Hematopoietic multipotent progenitor cell (in vitro differentiated cells): ENCODE measurements at places on chromosomes 13 and 19. TPM values are rescaled to one million over a fixed set of nuclear protein-coding genes. Genes with fewer than 3 reads are reported as not detected.

GRCh38 chr19:35693835-35694599 is 10.3 kb upstream of the ZBTB32 start:
- DNase-seq = peak; percentile 81

- peak; percentile 18 for DNase-seq
Observed at GRCh38 chr13:112968380-112968909, 569 bp upstream of the MCF2L start.

Gene HRC
- not detected for total RNA-seq

Gene VSTM1
- 2.2 TPM for total RNA-seq

DNA sequence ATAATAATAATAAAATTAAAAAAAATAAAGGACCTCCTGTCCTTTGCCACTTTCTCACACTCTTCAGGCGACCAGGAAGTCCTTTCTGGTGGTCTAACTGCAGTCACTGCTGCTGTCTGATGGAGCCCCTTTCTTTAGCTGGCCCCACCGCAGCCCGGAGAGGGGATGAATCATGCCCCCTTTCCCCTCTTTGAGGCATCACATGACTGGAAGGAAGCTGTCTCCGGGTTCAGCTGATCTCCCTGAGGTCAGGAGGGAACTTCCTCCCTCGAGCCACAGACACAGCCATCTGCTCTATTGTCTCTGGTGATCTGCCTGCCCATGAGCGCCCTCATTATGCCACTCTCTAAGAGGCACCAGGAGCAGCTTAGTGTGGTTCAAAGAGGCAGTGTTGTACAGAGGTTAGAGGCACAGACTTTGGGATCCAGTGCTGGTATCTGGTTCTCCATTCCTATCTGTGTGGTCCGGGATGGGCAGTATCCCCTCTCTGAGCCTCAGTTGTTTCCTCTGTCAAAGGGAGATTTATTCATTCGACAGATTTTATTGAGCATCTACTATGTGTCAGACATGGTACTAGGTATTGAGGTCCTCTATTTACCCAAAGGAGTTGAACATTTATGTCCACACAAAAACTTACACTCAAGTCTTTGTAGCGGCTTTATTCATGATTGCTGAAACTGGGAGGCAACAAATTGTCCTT is 30.0 kb downstream of the VAV1 start:
- DNase-seq = peak; percentile 93

- DNase-seq = no peak
Observed at GRCh38 chr13:25242956-25243355, 44.3 kb downstream of the MTMR6 start.

Gene HIF3A
- total RNA-seq = 0.27 TPM

DNA sequence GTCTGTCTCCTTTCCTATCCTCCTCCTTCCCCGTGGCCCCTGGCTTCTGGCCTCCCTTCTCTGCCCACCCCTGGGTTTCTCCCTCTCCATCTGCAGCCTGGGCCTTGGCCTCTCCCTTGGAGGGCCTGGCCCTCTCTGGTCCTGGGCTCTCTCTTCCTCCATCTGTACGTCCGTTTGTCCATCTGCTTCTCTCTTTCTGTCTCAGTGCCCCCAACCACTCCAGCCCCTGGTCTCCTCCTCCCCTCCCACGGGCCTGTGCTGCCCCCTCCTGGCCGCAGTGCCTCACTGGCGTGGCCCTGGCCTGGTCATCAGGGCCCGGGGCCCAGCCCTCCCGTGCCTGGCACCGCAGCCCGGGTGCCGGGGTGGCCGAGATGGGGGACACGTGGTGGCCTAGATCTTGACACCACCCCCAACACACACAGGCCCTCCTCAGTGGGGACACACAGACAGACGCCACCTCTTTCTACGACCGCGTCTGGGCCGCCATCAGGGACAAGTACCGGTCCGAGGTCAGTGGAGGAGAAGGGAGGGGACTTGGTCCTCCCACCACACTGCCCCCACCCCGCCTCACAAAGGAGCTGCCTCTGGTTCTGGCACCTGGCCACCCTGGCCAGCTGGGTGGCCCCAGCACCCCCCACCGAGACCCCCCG is 11.3 kb downstream of the PRKCSH start:
- no peak for DNase-seq

GRCh38 chr19:10566658-10567410 is 1.0 kb upstream of the KRI1 start:
- DNase-seq = no peak

Gene KLK12
- total RNA-seq = not detected

DNA sequence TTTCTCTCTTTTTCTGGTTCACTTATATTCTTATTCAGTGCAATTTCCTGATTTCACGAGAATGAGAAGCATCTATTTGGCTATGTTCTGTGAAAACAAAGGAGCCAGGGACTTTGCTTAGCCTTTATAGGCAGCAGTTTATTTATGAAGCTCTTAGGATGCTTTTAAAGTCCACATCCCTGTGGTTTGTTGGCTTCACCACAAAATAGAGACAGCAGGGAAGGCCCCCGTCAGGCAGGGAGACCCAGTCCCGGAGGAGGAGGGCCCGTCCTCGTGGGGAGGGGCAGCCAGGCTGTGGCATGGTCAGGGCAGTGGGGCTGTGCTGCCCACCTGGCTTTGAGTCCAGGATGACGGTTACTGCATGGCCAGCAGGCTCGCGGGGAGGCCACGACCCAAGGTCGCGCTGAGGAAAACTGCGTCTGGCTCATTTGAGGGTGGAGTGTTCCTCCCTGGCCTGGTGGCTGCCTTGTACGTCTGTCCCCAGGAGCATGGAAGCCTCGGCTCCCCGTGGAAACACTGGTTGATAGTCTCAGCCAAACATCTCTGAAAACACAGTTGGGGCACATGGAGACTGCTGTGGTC is 92.7 kb downstream of the ATP11A start:
- DNase-seq = no peak

DNA sequence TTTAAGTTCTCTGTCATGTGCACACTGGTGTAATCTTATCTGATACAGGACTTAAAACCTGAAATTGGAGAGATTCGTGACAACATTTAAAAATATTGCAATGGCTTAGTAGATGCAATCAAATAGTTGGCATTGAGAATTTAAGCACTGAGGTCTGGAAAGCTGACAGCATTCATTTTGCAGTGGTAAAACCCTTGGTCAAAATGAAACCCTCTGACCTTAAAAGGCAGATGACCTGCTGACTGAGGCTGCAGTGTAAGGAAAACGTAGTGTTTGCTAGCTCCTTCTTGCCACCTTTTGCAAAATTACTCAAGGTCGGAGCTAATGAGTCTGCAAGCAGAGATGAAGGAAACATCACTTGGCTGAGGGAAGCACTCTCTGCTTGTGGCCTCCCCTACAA is 150.6 kb downstream of the KCTD12 start:
- no peak for DNase-seq

Gene CGB5
- not detected for total RNA-seq

DNA sequence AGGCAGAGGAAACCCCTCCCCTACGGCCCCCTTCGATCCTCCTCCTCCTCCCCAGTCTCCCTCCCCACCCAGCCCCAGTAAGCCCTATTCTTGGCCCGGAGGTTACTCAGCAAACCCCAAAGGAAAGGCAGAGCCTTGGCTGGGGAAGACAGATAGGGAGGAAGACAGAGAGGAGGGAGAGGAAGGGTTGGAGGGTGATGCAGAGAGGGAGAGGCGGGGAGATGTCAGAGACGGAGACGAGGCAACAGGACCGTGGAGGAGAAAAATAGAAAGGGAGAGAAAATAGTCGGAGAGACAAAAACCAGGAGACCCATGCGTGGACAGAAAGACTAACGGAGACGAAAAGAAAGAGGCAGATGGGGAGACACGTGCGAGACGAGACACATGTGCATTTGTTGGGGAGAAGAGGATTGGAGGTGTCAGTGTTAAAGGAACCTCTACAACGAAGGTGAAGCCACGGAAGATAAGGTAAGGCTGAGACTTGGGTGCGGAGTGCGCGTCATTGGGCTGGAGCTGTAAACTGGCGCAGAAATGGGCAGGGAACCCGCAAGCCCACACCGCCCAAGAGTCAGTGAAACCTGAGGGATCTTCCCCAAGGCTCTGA is 2.9 kb downstream of the TGFB1 start:
- DNase-seq = peak; percentile 68

Gene RNF113B
- under 0.01 TPM for total RNA-seq

- DNase-seq = no peak
Observed at GRCh38 chr19:4866595-4867424, 657 bp downstream of the PLIN3 start.

- no peak for DNase-seq
Observed at GRCh38 chr13:112185466-112185865, 118.5 kb downstream of the SOX1 start.

Gene CCDC61
- 14.3 TPM for total RNA-seq

GRCh38 chr13:106384516-106384915 is 150.9 kb downstream of the EFNB2 start:
- DNase-seq = no peak

GRCh38 chr13:112576768-112577167 is 11.2 kb downstream of the TUBGCP3 start:
- DNase-seq = no peak

- no peak for DNase-seq
Observed at GRCh38 chr13:35882722-35883497, 248.3 kb downstream of the DCLK1 start.

Gene MTUS2
- total RNA-seq = not detected

DNA sequence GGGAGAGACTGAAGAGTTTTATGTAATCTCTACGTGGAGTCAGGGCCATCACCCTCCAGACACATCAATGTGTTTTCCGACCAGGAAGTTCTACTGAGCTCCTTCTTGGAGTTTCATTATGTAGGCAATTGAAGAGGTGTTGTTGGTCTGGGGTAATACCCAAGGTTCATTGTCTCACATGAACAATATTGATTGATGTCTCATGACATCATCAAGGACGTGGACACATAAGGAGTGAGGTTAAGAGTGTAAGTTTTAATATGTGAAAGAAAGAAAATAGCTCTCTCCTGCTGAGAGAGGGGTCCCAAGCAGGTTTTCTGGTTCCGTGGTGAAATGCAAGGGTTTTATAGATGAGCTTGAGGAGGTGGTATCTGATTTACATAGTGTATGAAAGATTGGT is 280.7 kb upstream of the MIR17HG start:
- DNase-seq = no peak

- no peak for DNase-seq
Observed at GRCh38 chr19:49884109-49884508, 6.6 kb downstream of the TBC1D17 start.

Gene MCF2L
- 3.2 TPM for total RNA-seq

Gene C5AR1
- total RNA-seq = 0.81 TPM

DNA sequence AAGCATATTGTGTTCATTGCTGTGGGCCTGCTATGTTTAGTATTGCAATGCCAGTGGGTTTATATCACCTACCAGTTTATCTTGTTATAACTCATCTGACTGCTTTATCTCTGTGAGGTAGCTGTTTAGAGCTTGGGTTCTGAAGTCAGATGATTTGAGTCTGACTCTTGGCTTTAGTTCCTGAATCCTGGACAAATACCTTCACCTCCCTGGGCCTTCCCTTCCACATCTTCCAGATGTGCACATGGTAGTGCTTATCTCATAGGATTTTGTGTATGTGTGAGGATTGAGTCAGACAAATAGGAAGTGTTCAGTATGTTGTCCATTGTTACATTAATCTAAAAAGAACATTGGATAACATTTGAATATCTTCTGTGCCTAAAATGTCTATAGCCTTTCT is 63.5 kb upstream of the ANKRD10 start:
- DNase-seq = no peak

Gene YJEFN3
- 0.54 TPM for total RNA-seq

GRCh38 chr13:78020861-78021260 is 102.2 kb upstream of the EDNRB start:
- DNase-seq = no peak

Gene ZNF99
- 0.27 TPM for total RNA-seq

DNA sequence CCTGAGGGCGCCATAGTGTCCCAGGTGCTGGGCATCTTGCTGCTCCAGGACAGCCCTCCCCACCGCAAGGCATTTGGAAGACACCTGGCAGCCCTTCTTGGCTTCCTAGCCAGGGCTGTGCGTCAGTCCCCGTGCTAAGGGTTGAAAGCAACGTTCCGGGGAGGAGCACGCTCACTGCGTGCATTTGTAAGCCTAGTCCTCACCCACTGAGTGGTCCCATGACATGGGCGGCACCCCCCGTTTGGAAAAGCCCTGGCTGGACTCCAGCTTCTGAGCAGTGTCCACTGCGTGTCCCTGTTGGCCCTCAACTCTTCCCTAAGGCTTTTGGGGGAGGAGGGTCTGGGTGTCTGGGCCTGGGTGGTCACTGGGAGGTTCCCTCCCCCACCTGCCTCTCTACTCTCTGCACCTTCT is 76.3 kb upstream of the GPR183 start:
- DNase-seq = no peak

DNA sequence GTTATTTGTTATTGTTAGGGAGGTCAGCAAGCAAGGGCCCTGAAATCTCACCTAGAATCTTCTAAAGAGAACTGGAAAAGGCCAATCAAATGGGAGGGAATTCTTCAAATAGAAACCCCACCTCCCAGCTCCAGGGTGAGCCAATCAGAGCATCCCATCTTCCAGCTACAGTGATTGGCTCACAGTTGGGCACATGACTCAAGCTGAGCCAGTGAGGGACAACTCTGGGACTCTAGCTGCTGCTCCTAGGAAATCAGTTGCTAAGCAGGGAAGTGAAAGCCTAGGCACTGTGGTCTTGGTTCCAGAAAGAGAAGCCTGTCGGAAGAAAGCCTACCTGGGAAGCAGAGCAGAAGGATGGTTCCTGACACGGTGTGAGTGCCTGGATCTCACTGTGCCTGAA is 13.4 kb downstream of the TM6SF2 start:
- DNase-seq = no peak

GRCh38 chr13:48096670-48097069 is 1.8 kb upstream of the MED4 start:
- DNase-seq = no peak

DNA sequence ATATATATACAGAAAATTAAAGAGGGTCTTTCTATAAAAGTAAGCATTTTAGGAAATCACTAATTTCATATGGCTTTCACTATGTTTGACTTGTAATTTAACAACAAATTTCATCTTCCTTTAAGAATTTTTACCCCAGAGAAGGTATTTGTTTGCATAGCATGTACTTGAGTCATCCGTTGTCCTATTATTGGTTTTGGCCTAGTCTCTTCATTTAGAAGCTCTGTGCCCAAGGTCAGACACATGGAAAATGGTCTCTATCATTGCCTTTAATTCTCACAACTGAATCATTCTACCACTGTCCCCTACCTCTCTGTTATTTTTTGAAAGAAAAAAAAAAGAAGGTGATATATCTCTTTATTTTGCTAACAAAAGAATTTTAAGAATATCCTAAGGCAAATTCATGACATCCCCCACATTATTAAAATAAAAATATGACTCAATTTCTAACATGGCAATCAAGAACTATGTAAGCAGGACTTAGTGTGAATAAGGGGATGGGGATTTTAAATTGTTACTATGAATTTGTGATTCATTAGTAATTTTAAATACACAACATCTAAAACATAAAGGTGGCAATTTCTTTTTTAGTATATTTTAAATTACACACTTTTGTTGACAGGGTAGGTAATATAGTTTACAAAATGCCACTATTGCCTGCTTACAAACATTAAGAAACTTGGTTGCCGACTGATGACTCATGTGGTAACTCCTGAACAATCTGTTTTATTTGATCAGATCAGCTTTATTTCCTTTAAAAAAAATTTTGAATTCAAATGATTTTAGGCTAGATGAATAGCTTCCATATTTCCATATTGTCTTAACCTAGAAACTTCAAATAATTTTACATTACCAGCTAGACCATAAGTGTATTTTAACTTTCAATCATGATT is 13.9 kb downstream of the SLITRK5 start:
- no peak for DNase-seq
